ENCODE measurements at places on chromosomes 3 and 15.

- DNase-seq = peak; percentile 78
Observed at GRCh38 chr3:53084310-53085001, 38.6 kb upstream of the SFMBT1 start.

GRCh38 chr15:73996267-73996666, 1.8 kb downstream of the PML start:
- no peak for DNase-seq

DNA sequence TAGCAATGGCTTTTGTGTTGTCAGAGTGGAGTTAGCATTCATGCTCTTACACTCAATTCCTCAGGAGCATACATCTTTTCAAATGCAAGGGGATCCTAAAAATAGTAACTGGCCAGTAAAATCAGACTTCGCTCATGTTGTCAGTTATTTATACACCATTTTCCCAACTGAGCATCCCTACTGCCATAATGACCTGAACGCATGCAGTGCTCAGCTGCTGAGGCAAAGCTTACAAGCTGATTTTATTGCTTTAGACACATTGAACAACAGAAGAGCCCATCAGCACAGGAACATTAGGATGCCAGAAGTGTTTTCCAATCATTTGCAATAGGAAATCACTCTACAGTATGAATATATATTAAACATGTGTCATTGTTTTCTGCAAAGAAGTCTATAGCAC, 689.7 kb upstream of the BCHE start:
- DNase-seq = no peak

GRCh38 chr3:82745544-82745943, 984.1 kb upstream of the GBE1 start:
- DNase-seq = no peak

DNA sequence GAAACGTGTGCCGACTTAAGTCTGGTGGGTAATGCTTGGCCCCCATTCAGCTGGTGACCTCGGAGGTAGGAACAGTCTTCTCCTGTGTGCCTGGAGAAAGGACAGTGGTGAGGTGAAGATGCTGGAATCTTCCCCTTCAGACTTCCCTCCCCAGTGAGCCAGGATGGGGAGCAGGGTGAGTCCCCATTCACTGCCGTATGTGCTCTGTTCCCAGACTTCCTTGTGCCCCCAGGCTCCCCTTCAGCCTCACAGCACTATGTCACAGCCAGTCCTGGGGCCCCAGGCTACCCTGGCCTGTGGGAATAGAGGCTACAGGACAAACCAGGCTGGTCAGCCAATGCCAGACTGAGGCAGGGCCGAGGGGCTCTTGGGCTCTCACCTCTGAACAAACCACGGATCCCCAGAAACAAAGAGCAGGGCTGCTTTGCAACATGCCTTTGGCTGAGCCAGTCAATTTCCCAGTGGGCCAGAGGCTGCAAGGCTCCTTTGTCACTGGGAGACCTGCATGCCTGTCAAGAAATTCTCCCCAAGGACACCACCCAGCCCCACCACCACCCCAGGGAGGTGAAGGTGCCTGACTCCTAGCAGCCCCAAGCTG, 31.8 kb upstream of the HHATL start:
- DNase-seq = no peak

- no peak for DNase-seq
Observed at GRCh38 chr3:84600703-84601225, 358.0 kb upstream of the CADM2 start.

DNA sequence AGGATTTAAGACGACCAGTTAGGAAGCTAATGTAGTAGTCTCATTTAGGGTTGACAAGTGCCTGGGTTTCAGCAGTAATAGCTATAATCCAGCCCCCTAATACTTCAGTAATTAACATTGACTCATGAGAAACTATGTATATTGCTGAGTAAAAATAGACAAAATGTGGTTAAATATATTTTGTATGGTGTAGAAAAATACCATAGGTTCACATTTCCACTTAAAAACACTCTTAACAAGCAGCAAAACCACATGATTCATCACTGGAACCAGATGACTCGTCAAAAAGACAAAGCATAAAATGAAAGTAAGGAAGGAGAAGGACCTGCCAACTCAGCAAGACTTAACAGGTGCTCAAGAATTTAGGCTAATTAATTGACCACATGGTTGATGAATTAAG, 288.9 kb downstream of the EFHB start:
- no peak for DNase-seq

GRCh38 chr3:94241986-94242385, 179.1 kb downstream of the NSUN3 start:
- DNase-seq = no peak

DNA sequence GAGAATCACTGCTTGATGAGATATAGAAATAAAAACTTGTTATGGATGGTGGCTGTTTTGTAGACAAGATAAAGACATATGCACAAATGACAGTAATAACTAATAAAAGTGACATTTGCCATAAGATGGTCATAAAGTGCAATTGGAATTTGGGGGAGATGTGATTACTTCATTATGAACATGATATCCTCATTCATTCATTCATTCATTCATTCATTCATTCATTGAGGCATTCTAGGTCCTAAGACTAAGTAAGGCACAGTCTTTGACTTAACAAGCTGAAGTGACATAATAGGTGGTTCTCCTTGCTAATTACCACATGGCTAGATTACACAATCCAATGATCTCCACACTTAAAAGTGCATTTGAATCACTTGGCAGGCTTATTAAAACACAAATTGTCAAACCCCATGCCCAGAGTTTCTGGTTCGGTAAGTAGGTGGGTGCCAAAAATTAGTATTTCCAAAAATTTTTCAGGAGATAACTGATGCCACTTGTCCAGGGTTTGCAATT, 18.9 kb downstream of the RAP2B start:
- DNase-seq = no peak

DNA sequence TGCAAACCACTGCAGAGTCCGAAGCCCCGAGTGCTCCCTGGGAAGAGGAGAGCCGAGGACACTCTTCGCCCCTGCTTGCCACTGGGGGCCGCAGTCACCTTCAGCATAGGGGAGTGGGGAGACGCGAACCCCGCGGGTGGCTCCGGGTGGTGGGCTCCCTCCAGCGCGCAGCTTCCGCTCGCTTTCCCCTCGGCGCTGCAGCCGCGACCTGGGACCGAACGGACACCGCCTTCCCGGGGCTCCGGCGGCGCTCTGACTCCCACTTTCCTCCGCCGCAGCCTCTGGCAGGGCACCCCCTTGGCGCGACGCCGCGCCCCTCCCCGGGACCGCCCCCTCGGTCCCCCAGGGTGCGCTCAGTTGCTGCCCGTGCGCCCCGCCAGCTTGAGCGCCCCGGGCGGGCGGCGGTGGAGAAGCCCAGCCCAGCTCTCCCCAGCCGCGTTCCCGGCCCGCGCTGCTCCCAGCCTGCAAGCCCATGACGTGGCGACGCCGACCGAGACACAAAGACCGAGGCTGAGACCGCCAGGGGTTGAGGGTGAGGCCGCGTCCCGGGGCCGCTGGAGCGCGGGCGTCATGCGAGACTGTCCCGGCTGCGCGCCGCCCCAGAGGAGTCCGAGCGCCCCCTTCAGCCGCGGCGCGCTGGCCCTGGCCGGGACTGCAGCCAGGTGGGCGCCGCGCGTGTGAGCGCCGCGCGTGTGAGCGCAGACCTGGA, at the start of gene MINAR1:
Gene MINAR1 (plus strand): TSS at position 701 of the 709 bp plus-strand sequence. CDS start 23,812 bp downstream, outside the sequence.
- DNase-seq = no peak

- DNase-seq = no peak
Observed at GRCh38 chr3:184630861-184631471, 69.4 kb downstream of the EPHB3 start.

GRCh38 chr3:169103951-169104941, 559.3 kb downstream of the MECOM start:
- DNase-seq = no peak

DNA sequence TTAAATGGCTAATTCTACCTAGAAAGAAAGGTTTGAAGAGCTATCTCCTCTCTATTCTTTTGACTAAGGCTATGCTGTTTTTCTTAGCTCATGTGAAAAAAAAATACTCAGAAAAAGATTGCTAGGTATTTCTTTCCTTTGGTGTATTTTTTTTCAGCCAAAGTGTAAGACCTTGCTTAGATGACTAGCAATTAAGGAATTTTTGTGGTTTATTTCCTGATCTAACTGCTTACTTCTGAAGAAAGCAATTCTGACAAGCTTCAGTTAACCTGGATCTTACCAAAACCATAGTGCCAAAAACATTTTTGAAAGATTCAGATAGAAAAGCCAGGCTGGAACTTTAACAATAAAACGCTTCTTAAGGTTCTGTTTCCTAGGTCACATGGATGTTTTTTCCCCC, 315.6 kb downstream of the SOX2 start:
- DNase-seq = no peak

DNA sequence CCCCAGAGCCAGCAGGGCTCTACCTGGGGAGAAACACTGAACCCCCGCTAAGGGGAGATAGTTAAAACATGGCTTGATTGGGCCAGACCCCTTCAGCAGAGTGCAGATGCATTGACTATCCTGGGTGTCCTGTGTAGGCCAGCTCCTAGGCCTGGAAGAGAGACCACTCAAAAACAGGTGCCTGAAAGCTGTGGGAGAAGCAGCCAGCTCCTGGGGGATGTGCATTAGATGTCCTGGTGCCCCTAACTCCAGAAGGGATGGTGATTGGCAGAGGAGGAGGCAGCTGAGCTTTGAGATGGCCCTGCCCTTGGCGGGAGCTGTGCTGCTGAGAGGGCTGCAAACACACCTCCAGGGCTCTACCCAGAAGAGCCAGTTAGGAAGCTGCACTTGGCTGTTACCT, 89.3 kb upstream of the PLXNA1 start:
- peak; percentile 54 for DNase-seq

GRCh38 chr3:188641076-188641475, 487.1 kb downstream of the LPP start:
- DNase-seq = no peak

DNA sequence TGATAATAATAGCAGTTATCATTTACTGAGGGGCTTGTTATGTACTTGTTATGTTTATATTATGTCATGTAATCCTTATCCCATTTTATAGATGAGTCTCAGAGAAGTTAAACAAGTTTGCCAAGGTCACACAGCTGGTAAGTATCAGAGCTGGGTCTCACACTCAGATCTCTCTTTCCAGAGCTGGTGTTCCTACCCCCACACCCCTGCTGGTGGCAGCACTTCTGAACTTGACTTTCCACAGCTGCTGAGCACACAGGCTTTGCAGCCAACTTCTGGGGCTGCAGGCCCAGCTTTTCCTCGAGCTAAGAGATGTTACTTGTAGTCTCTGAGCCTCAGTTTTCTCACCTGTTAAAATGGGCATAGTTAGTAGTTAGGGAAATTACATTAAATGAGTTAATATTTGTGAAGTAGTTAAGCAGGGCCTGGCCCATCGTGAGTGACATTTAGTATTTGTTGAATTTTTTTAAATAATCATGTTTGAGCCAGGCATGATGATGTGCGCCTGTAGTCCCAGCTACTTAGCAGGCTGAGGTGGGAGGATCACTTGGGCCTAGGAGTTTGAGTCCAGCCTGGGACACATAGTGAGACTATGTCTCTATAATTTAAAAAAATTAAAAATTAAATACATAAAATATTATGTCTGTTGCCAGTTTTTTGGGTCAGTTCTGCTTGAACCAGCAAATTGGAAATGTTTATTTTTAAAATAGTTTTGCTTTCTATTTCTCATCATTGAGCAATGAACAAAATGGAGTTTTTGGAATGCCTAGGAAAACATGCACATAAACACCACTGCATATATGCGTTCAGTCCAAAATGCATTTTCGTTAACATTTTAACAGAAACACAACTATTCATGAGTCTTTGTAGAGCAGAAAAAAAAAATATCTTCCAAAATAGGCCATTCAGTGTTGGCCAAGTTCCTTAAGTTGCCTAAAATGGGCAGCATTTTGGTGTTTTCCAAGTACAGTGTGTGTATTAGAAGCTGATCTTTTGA, 87.3 kb downstream of the SMAD6 start:
- DNase-seq = peak; percentile 68

DNA sequence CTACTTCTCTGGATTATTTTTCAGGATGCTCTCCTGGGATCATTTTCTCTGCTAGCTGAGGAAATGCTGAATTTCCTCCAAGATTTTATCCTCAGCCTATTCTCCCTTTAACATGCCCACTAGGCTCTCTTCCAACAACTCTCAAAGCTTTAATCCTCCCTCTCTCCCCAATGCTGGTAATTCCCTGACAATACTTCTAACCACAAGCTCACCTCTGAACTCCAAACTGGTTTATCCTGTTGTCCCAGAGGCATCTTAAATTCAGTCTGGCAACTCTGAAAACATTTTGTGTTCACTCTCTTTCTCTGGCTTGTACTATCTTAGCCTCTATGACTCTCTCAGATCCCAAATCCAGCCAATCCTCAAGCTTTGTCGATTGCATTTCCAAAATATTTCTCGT, 490.3 kb downstream of the MECOM start:
- DNase-seq = no peak

- DNase-seq = no peak
Observed at GRCh38 chr15:31254431-31255175, 72.0 kb upstream of the KLF13 start.
